ENCODE measurements at places on chromosomes 3 and 15.

DNA sequence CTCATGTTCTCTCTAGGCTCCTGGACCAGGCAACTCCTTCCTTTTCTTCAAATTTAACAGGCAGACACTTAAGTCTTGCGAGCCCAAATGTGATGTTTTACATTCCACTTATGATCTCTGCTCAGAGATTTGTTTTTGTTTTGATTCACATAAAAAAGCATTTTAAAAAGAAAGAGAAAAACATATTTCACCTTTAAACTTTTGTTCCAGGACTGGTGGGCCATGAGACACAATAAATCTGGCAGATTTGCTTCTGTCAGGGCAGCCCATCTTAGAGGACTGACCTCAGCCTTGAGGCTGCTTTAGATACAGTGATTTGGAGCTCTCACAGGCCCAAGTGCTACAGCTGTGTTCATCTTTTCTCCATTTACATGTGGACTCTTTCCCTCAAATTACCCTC, 52.0 kb downstream of the CMSS1 start:
- peaks cover 3% of the 10 kb centered on the region for H3K27me3 ChIP-seq
- H3K4me3 ChIP-seq: no peak overlapping the region
- H3K27ac ChIP-seq: no peak overlapping the region
- DNase-seq: no peak

DNA sequence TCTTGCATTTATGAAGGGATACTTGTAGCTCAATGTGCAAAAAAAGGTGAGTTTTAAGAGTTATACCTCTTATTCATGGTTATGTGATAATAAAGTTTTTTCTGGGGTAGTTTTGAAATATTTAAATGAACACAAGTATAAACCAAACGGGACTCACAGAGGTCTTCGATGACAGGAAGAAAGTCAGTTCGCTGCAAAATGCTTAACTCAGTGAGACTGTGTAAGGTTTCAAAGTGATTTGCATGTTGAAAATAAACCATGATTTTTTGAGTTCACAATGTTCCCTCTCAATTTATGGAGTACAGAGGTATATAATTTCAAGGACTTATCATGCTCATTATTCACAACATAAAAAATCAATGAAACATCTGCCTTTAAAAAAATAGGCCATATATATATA, 36.3 kb upstream of the MYH15 start:
- H3K4me1 ChIP-seq: no peaks in the 10 kb centered on the region
- no peak overlapping the region for H3K4me3 ChIP-seq

GRCh38 chr3:61819861-61820260, 258.5 kb downstream of the PTPRG start:
- DNase-seq: no peak
- no peak overlapping the region for H3K4me3 ChIP-seq
- H3K27me3 ChIP-seq: no peaks in the 10 kb centered on the region
- no peaks in the 10 kb centered on the region for H3K36me3 ChIP-seq
- H3K4me1 ChIP-seq: no peaks in the 10 kb centered on the region

- DNase-seq: no peak
- no peaks in the 10 kb centered on the region for H3K27me3 ChIP-seq
- H3K4me1 ChIP-seq: no peaks in the 10 kb centered on the region
- H3K36me3 ChIP-seq: no peaks in the 10 kb centered on the region
- no peak overlapping the region for H3K27ac ChIP-seq
- no peak overlapping the region for H3K4me3 ChIP-seq
These were observed 12.3 kb upstream of the ANPEP start for GRCh38 chr15:89826671-89827655.

DNA sequence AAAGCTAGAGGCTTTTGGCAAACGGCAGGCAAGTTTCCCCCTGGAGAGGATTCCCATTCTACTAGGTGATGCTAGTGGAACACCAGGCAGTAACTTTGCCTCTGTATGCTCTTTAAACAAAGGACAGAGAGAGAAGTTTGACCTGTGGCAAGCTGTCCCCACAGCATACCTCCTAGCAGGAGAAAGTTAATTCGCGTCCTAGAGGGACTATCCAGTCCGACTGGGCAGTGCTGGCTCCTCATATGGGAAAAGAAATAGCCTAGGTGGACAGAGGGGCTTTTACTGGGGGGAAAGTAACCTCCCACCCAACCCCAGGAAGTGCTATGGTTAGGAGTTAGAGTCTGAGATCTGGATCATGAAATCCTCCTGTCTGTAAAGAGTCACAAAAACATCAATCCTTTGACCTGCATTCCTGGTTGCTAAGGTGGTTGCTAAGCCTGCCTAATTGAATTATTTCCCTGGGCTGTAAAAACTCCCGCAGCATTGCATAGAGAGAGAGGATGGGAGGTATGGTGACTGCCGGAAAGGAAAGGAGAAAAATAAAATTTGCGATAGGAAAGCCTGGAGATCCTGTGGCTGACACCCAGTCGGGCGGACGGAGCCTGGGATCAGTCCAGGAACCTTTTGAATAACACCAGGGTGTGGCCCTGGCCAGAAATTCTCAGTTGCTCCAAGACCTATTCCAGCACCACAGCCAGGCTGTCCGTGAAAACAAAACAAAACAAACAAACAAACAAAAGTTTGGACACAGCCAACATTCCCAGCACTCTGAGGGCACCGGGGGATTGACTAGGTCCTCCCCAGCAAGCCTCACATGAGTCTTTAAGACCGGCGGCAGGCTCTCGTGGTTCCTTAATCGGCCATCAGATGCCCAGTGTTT, 67.7 kb upstream of the ATP11B start:
- H3K27me3 ChIP-seq: no peaks in the 10 kb centered on the region
- no peak overlapping the region for H3K4me3 ChIP-seq
- H3K27ac ChIP-seq: no peak overlapping the region

- H3K27ac ChIP-seq: no peak overlapping the region
- H3K4me1 ChIP-seq: peaks cover 14% of the 10 kb centered on the region
- H3K27me3 ChIP-seq: no peaks in the 10 kb centered on the region
- DNase-seq: no peak
- H3K4me3 ChIP-seq: no peak overlapping the region
These were observed 208.5 kb downstream of the LPP start for GRCh38 chr3:188362405-188362831.

GRCh38 chr3:116153174-116153573, 292.1 kb downstream of the LSAMP start:
- no peak overlapping the region for H3K27ac ChIP-seq
- no peaks in the 10 kb centered on the region for H3K27me3 ChIP-seq
- no peaks in the 10 kb centered on the region for H3K36me3 ChIP-seq

- H3K4me3 ChIP-seq: no peak overlapping the region
- no peak for DNase-seq
- no peaks in the 10 kb centered on the region for H3K36me3 ChIP-seq
- no peak overlapping the region for H3K27ac ChIP-seq
- H3K4me1 ChIP-seq: no peaks in the 10 kb centered on the region
These were observed 10.8 kb downstream of the NOX5 start for GRCh38 chr15:69025320-69025719.

GRCh38 chr3:136292500-136292899, 42.4 kb downstream of the PCCB start:
- DNase-seq: no peak
- H3K27ac ChIP-seq: no peak overlapping the region
- H3K4me1 ChIP-seq: no peaks in the 10 kb centered on the region
- no peak overlapping the region for H3K4me3 ChIP-seq
- H3K27me3 ChIP-seq: no peaks in the 10 kb centered on the region
- no peaks in the 10 kb centered on the region for H3K36me3 ChIP-seq

DNA sequence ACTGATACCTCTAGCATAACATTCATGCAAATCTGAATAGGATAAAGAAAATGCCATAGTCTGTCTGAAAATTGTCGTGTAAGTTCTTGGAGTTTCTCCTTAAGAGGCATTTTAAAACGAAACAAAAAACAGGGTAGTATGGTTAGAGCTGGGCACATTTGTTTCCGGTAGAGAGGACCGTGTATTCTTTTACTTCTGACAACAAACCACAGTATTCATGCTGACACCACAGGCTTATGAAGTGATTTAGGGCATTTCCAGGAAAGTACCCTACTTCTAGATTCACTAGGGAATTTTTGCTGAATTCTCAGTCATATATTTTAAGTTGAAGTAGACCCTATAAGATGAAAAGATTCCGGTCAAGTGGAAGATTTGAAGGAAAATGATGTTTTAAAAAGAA, 541.3 kb downstream of the UNC13C start:
- no peak overlapping the region for H3K27ac ChIP-seq
- no peaks in the 10 kb centered on the region for H3K4me1 ChIP-seq
- H3K4me3 ChIP-seq: no peak overlapping the region
- DNase-seq: peak; percentile 3

DNA sequence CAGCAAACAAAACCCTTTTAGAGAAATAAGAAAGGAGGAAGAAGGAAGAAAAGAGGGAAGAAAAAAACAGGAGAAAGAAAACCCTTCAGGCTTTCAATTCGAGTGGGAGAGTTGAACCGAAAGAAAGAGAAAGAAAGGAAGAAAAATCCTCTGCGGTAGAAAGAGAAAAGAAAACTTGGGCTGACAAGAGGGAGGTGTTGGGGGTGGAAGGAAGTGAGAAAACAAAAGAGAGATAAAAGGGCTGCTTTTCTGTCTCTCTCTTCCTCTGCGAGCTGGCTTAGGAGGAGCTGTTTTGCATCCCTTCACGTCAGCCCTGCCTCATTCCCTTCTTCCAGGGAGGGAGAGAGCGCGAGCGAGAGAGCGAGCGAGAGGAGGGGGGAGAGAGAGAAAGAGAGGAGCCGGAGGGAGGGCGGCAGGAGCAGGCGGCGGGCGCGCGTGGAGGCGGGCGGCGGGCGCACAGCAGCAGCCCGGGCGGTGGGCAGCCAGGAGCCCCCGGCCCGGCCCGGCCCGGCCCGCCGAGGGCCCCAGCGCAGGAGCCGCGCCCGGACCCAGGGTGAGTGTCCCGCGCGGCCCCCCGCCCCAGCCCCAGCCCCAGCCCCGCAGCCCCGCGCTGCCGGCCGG, at the start of gene ZNF710:
ZNF710 (plus strand) TSS at position 263 of the 621 bp plus-strand sequence. CDS start 65,814 bp downstream, outside the sequence.
- peak within 1 kb of the TSS; percentile 71 for H3K4me3 ChIP-seq
- H3K4me1 ChIP-seq: peaks cover 3% of the 10 kb centered on the region
- peaks cover 12% of the 10 kb centered on the region for H3K27me3 ChIP-seq
- H3K27ac ChIP-seq: peak within 1 kb of the TSS; percentile 72
- no peaks in the 10 kb centered on the region for H3K36me3 ChIP-seq
